ENCODE measurements at places on chromosomes 2 and 18. TPM values are rescaled to one million over a fixed set of nuclear protein-coding genes. Genes with fewer than 3 reads are reported as not detected.
A peak's percentile ranks its signal among the peaks of the same experiment; 100 is the strongest.

GRCh38 chr2:157150747-157151146 lies 106.8 kb upstream of the GALNT5 start:
- DNase-seq, result peak; percentile 6

DNA sequence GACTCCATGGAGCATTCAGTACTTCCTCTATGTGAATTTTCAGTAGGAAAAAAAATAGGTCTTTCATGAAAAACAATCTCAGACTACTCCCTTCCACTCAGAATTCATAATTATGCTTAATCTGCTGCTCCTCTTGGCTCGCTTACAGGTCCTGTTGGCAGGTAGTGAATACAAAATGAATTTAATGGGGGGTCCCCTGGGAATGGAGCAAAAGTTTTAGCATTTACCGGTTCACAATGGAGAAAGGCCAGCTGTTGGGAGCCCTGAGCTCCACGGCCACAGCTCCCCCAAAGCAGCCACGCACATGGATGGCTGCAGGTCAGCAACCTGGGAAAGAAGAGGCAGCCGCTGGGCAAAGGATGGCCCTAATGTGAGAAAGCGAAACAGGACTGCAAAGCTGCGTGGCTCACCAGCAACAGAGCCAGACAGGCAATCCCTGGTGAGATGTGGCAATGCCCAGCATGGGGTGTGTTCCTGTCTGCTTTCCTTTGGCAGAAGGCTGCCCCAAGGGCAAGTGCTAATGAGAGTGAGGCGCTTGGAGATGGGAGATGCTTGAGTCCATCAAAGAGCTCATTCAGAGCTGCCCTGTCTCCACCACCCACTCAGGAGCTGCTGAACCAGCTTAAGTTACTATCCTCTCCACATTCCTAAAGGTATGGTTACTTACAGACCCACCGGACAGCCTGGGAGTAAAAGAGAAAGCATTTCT lies 447.4 kb downstream of the EPHA4 start:
- peak; percentile 52 for DNase-seq

GRCh38 chr2:17579605-17580318 lies 39.3 kb downstream of the VSNL1 start:
- DNase-seq, result no peak

DNA sequence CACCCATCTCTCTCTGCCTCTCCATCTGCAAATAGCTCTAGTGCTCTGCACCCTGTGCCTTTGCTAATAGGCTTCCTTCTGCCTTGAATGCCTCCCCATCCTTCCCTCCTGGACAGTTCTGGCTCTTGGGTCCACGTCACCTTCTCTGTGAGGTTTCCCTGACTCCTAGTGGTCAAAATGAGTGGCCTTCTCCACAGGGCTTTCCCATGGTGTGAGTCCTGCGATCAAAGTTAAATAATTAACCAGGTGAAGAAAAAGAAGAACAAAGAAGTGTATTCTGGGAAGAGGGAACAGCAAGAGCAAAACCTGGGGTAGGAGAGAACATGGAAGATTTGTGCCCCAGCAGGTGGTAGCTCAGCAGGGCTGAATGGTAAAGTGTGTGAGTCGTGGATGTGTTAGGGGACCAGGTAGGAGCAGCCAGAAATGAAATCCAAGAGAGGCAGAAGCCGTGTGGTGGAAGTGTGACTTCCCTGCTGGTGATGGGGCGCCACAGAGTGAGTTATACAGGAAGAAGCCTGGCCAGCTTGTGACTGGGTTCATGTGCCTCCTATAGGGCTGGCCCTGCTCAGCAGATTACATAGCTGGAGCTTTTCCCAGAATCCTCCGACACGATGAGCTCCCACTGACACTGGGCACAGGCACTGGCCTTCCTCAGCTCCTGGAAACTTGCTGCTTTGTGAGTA lies 93.8 kb upstream of the LDAH start:
- DNase-seq, result peak; percentile 38

- no peak for DNase-seq
Observed at GRCh38 chr2:128134573-128134972, 43.6 kb downstream of the UGGT1 start.

GRCh38 chr2:176461809-176462670 lies 192.8 kb downstream of the MTX2 start:
- peak; percentile 54 for DNase-seq

DNA sequence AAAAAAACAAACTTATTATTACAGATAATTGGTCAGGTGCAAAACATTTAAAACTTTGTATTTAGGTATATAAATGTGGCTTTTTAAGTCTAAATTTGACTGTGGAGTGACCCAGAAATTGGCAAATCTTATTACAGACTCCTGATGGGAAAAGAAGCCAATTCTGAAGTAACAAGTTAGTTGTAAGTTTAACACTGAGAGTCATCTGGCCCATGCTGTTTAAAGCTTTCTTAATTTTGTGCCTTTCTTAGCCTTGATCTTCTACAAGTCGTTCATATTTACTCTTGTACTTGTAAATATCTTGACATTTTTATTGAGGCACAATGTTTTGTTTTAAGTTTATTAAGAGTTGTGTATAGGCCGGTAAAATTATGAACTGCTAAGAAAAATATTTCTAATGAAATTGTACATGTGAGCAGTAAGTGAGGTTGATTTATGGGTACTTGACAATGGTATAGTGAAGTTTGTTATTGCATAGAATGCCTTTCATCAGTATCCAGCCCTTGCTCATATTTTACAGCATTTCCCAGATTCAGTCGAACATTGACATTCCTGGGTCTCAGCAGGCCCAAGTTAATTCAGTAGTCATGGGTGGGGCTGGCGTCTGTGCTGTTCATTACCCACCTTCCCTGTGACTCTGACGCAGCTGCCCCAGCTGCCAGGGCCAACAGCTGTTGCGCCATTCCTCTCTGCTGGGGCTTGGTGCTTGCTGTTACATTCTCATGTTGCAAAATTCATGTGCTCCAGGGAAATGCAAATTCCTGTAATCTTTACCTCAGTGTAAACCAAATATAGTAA lies 121.4 kb downstream of the ZNF236 start:
- peak; percentile 87 for DNase-seq

- DNase-seq, result peak; percentile 33
Observed at GRCh38 chr2:59789523-59789922, 763.9 kb downstream of the BCL11A start.

DNA sequence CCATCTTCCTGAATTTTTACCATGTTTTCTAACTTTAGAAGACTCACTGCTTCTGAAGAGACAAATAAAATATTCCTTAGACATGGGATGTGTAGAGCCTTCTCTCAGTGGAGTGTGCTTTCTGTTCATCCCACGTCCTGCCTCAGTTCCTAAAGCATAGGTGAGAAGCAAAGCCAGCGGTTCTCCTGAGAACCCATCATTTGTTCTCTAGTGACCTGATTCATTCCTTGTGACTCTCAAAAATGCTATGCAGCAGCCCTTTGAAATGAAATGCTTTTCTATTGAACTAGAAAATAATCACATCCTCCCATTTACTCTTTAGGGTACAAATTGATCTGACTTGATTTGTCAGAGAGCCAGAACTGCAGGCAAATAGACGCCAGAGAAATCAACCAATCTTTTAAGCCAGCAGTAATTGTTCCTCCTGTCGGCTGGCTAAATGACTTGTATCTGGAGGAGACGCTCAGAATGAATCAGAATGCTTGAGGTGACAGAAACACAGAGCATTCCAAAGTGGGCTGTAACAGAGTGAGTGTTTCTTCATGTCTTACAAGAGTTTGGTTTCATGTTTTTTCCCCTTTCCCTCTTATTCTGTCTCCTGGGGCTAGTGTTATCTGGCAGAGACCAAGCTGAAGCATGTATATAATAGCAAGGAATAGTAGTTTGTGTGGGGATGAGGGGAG lies 81.3 kb upstream of the TMEM178A start:
- DNase-seq, result peak; percentile 86

DNA sequence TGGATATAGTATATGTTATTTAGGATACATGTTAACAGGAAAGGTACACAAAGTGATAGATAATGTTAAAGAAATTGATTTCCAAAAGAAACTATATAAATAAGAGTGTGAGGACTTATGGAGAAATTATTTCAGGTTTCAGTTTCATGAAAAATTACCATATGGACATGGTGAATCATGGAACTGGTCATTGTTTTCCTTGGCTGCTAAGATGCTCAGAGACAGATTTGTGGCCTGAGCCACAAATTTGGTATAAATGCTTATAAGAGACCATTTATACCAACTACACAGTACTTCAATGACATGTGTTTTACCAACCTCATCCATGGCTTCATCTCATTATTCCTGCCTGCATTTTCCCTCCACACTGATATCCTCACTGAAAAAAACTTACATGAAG lies 188.1 kb downstream of the FMNL2 start:
- DNase-seq, result peak; percentile 80

ANAPC1 gene
- total RNA-seq, result 35.7 TPM

PAIP2B gene
- total RNA-seq, result under 0.01 TPM

DNA sequence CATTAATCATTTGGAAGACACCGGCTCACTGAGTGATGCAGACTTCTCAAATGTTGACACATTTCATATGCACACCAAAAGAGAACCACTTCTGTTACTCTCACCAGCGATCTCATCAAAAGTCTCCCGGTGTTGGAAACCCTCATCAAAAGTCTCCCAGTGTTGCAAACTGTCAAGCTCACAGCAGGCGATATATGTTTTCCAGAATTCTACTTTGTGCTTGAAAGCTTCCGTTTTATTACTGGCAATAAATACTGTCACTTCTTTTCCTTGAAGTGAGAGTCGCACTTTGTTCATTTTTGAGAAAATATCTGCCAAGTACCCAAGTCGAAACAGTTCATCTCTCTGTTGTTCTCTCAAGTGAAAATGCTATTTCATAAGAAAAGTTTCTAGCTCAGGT lies 20.5 kb downstream of the MLPH start:
- no peak for DNase-seq

DNA sequence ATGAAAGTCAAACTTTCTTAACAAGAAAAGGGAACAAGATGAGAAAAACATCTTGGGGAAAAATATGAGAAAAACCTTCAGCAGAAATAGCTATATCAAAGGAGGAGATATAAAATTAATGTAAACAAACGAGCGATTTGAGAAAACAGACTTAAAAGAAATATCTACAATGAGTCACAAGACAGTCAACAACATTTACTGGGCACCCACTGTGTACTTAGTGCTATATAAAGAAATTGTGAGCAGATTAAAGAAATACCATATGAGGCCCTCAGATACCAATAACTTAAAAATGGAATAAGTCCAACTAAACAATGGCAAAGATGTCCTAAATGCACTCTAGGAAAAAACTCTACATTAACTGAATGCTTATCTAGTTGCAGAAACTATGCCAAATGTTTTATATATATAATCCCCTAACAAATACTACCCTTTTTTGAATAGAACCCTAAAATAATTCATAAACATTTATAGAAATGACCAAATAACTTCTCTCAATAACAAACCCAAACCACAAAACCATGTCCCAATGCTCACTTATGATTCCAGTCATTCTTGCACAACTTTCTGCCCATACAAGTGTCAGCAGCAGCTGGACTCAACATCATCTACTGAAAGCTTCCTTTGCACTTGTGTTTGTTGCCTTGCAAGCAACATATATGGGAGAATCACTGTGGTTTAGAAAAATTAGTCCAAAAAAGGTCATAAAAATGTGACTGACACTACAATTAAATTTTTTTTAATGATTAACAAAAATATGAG lies 83.5 kb downstream of the COBLL1 start:
- peak; percentile 65 for DNase-seq

DNA sequence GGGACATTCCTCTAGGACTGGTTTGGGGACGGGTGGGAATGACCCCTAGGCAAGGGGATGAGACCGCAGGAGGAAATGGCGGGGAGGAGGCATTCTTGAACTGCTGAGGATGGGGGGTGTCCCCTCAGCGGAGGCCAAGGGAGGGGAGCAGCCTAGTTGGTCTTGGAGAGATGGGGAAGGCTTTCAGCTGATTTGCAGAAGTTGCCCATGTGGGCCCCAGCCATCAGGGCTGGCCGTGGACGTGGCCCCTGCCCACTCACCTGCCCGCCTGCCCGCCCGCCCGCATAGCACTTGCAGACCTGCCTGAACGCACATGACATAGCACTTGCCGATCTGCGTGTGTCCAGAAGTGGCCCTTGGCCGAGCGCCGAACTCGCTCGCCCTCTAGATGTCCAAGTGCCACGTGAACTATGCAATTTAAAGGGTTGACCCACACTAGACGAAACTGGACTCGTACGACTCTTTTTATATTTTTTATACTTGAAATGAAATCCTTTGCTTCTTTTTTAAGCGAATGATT lies 4.9 kb downstream of the INHBB start:
- no peak for DNase-seq

RAB31 gene
- total RNA-seq, result 40.5 TPM

TCF7L1 gene
- total RNA-seq, result 0.65 TPM

GPR39 gene
- 3.8 TPM for total RNA-seq

- peak; percentile 80 for DNase-seq
Observed at GRCh38 chr2:176729706-176730569, 460.7 kb downstream of the MTX2 start.

DNA sequence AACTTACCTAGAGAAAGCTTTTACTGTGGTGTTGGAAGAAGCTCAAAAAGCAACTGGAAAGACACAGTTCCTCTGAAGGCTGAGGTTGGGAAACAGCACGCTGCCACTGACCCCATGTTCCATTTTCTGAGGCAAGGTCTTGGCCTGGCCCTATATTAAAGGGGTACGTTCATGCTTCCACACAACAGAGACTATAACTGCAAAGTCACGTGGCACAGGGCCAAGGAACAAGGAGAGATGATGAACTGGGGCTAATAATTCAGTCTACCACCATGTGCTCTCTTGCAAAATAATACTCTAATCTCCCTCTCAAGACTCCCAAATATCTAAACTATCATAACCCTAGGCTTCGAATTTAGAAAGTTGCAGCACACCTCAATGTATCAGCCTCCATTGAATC lies 381.6 kb downstream of the DSEL start:
- DNase-seq, result no peak

CD207 gene
- total RNA-seq, result not detected

GRCh38 chr2:175807031-175807873 lies 194.8 kb downstream of the LNPK start:
- peak; percentile 42 for DNase-seq

GRCh38 chr2:164589522-164589921 lies 31.8 kb downstream of the GRB14 start:
- no peak for DNase-seq

TEKT4 gene
- total RNA-seq, result not detected

DNA sequence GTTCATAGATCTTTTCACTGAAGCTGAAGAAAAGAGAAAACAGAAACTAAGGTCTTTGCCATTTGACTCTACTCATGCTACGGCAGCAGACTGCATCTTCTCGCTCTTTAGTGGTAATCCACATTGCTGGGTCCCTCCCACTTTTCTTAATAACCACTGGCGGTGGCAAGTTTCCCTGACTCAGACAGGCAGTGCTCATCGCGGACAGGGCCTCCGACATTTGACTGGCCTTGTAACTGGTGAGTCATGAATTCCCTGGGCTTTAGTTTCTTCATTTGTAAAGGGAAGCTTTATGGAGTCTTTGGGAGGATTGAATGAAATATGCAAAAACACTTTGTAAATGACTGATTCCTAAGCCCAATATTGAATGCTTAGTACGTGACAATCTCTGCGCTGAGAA lies 238.2 kb upstream of the RBBP8 start:
- DNase-seq, result peak; percentile 99

All from GM23248 (cell line).